Chondrocyte (in vitro differentiated cells): ENCODE measurements at places on chromosomes 7 and 10. TPM values are rescaled to one million over a fixed set of nuclear protein-coding genes. Genes with fewer than 3 reads are reported as not detected.
A peak's percentile ranks its signal among the peaks of the same experiment; 100 is the strongest.

VWC2 gene
- not detected in 3 replicates for total RNA-seq

- H3K27me3 ChIP-seq = no peaks in the 10 kb centered on the region
- DNase-seq = no peak
- H3K36me3 ChIP-seq = no peaks in the 10 kb centered on the region
- H3K27ac ChIP-seq = no peak overlapping the region
- peaks cover 15% of the 10 kb centered on the region for H3K4me1 ChIP-seq
- no peak overlapping the region for H3K4me3 ChIP-seq
Observed at GRCh38 chr7:114342431-114343179, 72.0 kb upstream of the FOXP2 start.

PTPRZ1 gene
- total RNA-seq = 0.05 to 2.0 TPM (median 1.6 TPM) in 3 replicates

DNA sequence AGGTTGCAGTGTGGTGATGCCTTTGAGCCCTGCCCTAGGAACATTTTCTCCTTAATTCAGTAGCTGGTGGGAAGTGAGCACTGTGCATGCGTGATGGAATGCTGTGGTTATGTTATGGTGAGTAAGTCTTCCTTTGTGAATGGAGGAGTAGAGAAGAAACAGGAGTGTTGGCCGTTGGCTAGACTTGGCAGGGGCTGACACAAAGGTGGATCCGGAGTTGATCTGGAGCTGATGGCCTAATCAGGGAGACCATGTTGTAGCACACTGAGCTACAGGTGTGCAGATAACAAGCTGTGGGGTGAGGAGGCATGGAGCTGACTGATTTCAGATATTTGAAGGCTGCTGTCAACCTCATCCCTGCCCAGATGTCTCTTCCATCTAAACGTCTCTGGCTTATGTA, 122.3 kb downstream of the CNNM2 start:
- no peak overlapping the region for H3K4me3 ChIP-seq
- H3K36me3 ChIP-seq = peaks cover 2% of the 10 kb centered on the region
- H3K4me1 ChIP-seq = peaks cover 87% of the 10 kb centered on the region
- H3K27ac ChIP-seq = peak overlapping the region; percentile 87
- no peaks in the 10 kb centered on the region for H3K27me3 ChIP-seq

ANKRD30A gene
- not detected in 3 replicates for total RNA-seq
